Naive thymus-derived CD8-positive, alpha-beta T cell (primary cell): ENCODE measurements at places on chromosomes 16 and 17.

- no peaks in the 10 kb centered on the region for H3K27me3 ChIP-seq
- no peak overlapping the region for H3K4me3 ChIP-seq
- no peaks in the 10 kb centered on the region for H3K36me3 ChIP-seq
- no peak for DNase-seq
- H3K4me1 ChIP-seq, result peaks cover 26% of the 10 kb centered on the region
Measured at GRCh38 chr17:17745476-17746455, 64.5 kb downstream of the RAI1 start.

- DNase-seq, result no peak
- H3K27me3 ChIP-seq, result peaks cover 11% of the 10 kb centered on the region
- no peak overlapping the region for H3K27ac ChIP-seq
- H3K4me1 ChIP-seq, result peaks cover 4% of the 10 kb centered on the region
- H3K4me3 ChIP-seq, result no peak overlapping the region
- H3K36me3 ChIP-seq, result no peaks in the 10 kb centered on the region
Measured at GRCh38 chr17:14813649-14814370, 451.3 kb downstream of the PMP22 start.

- H3K4me1 ChIP-seq, result peaks cover 92% of the 10 kb centered on the region
- peak overlapping the region; percentile 58 for H3K27ac ChIP-seq
- H3K27me3 ChIP-seq, result no peaks in the 10 kb centered on the region
- peaks cover 97% of the 10 kb centered on the region for H3K36me3 ChIP-seq
- peak overlapping the region; percentile 86 for H3K4me3 ChIP-seq
- no peak for DNase-seq
Measured at GRCh38 chr16:9105189-9105588, 13.7 kb downstream of the HAPSTR1 start.

DNA sequence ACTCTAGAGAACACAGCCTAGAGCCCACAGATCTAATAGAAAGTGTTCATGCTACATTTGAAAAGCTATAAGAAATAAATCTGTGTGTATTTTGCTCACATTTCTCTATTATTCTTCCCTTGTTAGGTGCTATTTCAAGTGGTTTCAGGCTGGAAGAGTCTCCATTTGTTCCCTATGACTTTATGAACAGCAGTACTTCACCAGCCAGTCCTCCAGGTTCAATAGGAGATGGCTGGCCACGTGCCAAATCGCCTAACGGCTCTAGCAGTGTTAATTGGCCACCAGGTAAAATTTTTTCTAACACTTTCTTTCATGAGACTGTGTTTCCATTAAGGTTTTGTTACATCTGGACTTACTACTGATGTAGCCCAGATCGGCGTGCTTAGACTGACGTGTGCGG lies 30.7 kb upstream of the SLC5A11 start:
- H3K4me3 ChIP-seq, result no peak overlapping the region
- H3K27ac ChIP-seq, result no peak overlapping the region
- DNase-seq, result no peak
- H3K27me3 ChIP-seq, result no peaks in the 10 kb centered on the region
- peaks cover 17% of the 10 kb centered on the region for H3K36me3 ChIP-seq

- H3K27me3 ChIP-seq, result no peaks in the 10 kb centered on the region
- H3K27ac ChIP-seq, result peak overlapping the region; percentile 96
- peak overlapping the region; percentile 88 for H3K4me3 ChIP-seq
- no peaks in the 10 kb centered on the region for H3K36me3 ChIP-seq
Measured at GRCh38 chr16:31700200-31700529, 172.5 kb downstream of the AHSP start.

DNA sequence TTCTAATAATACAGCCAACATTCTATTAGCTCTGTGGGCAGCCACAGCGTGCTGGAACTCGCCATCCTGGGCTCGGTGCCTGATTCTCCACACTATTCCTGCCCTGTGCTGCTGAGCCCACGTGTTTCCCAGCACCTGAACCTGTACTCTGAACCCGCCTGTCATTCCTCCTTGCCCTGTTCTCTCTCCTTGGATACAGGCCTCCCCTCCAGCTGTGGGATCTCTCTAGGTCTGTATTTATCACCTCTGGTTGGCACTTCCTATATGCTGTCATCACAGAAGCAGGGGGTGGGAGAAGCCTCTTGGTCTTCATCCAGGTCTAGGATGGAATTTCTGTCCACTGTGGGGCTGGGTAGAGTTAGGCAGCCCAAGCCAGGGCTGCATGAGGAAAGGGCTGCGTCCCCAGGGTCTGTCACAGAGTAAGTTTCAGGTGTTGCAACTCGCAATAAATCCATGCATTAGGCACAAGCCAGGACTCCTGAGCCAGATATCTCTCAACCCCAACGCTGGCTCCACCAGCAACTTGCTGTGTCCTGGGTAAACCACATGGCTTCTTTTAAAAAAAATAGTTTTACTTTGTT lies 56.0 kb downstream of the ABAT start:
- no peaks in the 10 kb centered on the region for H3K27me3 ChIP-seq
- no peak overlapping the region for H3K27ac ChIP-seq
- no peaks in the 10 kb centered on the region for H3K36me3 ChIP-seq
- no peak for DNase-seq
- H3K4me3 ChIP-seq, result no peak overlapping the region

- H3K4me3 ChIP-seq, result no peak overlapping the region
- H3K27ac ChIP-seq, result no peak overlapping the region
Measured at GRCh38 chr16:85424260-85425073, 188.7 kb upstream of the GSE1 start.

DNA sequence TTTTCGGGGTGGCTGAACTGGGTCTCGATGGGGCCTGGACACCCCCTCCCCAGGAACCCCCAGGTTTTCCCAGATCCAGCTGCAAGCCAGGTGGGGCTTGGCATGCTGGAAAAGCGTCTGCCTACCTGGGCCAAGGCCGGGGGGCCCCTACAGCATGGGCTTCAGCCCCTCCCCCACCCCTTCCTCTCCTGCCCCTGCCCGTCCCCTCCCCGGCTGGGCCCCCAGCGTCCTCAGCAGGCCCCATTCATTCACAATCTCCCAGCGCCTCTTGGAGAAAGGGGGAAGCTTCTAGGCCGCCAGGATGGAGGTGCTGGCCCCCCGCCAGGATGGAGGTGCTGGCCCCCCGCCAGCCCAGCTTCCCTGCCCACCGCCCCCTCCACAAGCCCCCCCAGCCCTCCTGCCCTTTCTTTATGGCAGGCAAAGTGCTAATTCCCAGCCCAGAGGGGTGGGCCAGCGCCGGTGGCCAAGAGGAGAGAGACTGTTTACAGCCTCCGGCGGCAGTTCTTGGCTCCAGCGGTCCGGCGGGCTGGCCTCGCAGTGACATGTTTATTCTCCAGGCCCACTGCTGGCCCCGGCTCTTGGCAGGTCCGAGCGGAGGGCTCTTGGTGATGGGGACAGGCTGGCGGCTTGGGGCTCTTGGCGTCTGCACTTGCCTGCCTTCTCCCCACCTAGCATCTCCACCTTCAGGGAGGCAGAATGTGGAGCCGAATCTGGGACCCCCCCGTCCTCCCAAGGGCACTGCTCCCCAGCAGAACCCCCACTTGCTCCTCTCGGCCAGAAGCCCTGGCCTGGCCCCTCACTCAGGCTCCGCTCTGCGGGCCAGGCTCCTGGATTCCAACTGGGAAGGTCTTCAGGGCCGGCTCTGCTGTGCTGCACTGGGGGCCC lies 94.4 kb upstream of the CIBAR2 start:
- no peak overlapping the region for H3K27ac ChIP-seq
- no peaks in the 10 kb centered on the region for H3K4me1 ChIP-seq
- no peaks in the 10 kb centered on the region for H3K36me3 ChIP-seq
